ENCODE measurements at places on chromosomes 13 and 19. TPM values are rescaled to one million over a fixed set of nuclear protein-coding genes. Genes with fewer than 3 reads are reported as not detected.

Gene MCEMP1
- not detected for total RNA-seq

Gene RXFP2
- total RNA-seq = not detected

Gene TNFRSF19
- total RNA-seq = 1.1 TPM

Gene FFAR1
- not detected for total RNA-seq

Gene VWA8
- 22.6 TPM for total RNA-seq

Gene BAX
- 96.4 TPM for total RNA-seq

Gene WDR88
- total RNA-seq = not detected

Gene ZNF540
- not detected for total RNA-seq

Gene CDC42EP5
- total RNA-seq = 0.64 TPM

Gene ZNF135
- not detected for total RNA-seq

Measured in HCT116 (cell line).